Endodermal cell (in vitro differentiated cells): ENCODE measurements at places on chromosomes 16 and 17.
A peak's percentile ranks its signal among the peaks of the same experiment; 100 is the strongest.

DNA sequence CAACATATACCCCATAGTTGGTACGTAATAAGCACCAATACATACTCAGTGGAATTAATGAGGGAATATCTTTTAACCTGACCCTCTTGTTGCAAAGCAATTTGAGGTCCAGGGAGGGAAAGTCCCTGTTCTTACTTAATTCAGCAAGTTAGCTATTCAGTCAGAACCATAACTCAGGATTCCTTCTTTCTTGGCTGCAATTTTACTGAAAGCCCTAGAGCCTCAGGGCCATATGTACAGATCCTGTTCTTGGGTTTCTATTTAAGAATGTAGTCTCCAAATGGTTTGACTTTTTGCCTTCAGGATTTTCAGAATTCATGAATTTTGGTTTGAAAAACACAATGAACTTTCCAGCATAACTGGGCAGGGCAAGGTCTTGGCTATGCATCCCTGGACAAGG, 436.5 kb downstream of the HS3ST4 start:
- no peak for DNase-seq

DNA sequence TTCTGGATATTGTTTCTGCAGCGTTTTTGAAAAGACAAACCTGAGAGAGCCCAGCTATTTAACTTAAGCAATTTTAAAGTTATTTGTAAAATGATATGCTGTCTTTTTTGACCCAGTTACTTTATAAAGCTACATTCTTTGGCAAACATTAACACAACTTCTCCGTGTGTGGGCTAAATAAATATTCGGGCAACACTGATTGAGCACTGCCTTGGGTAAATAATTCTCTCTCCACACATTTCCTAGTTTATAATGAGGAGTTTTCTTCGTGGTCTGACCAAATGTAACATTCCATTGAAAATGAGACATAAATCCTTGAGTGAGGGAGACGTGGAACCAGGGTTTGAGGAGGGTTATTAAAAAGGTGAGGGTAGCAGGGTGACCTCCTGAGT, 142.8 kb downstream of the WWOX start:
- no peak for DNase-seq

GRCh38 chr17:36862116-36862920, 75.0 kb upstream of the LHX1 start:
- DNase-seq, result peak; percentile 90

DNA sequence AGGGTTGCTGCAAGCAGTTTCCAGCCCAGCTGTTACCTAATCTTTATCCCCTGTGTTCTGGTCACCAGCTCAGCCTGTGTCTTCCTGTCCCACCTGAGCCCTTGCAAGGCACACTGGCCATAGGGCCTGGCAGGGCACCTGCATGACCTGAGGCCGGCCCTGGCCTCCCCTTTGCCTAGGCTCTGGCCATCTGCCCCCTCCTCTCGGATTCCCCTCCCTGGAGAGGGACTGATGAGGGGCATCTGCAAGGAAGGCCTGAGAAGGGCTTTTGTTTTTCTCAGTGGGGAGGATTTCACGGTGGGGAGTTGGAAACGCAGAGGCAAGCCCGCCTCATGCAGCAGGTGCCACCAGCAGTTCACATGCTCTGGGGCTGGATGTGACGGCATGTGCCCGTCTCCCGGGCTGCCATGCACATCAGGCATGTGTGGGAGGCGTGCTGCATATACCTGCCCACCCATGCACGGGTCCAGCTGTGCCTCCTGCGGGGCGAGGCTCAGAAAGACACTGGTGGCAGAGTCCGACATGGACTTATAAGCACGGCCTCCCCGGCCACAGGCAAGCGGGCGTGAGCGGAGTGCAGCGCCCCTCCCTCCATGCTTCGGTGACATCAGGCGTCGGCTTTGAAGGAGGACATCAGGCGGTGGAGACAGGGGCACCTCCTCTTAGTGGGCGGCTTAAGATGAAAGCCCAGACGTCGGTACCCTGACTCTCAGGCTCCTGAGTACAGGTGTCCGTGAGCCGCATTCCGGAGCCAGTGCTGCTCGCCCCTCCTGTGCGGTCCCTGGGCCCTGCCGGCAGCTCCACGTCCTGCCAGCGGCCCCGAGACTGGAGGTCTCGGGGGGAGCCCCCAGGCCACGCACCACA, 16.5 kb downstream of the ASPSCR1 start:
- no peak for DNase-seq

GRCh38 chr16:28531777-28532744, 6.7 kb downstream of the NUPR1 start:
- DNase-seq, result peak; percentile 92

GRCh38 chr16:51151435-51151960, 428 bp upstream of the SALL1 start:
- DNase-seq, result peak; percentile 95

DNA sequence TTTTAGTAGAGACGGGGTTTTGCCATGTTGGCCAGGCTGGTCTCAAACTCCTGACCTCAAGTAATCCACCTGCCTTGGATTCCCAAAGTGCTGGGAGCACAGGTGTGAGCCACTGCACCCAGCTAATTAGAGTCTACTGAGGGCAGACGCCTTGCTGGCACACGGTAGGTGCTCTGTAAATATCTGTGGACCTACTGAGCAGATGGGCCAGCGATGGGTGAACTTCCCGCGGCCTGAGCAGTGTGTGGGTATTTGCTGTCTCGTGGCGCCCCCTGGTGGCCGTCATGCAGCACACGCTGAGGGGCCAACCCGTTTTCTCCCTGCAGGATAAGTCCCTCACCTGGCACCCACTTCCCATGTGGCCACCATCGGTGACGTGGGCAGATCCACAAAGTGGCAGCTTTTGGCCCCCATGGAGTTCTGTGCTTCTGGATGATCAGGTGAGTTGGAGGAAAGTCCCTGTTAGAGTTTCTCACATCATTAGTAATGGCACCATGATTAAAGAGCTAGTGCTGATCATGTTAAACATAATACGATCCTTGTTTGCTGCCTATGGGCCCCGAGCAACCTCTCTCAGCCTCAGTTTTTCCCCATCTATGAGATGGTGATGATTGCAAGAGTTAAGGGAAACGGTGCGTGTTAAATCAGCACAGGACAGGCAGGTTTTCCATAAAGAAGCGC, 40.7 kb downstream of the ZDHHC7 start:
- peak; percentile 94 for DNase-seq

GRCh38 chr16:5706211-5706610, 608.6 kb upstream of the EEF2KMT start:
- DNase-seq, result no peak

DNA sequence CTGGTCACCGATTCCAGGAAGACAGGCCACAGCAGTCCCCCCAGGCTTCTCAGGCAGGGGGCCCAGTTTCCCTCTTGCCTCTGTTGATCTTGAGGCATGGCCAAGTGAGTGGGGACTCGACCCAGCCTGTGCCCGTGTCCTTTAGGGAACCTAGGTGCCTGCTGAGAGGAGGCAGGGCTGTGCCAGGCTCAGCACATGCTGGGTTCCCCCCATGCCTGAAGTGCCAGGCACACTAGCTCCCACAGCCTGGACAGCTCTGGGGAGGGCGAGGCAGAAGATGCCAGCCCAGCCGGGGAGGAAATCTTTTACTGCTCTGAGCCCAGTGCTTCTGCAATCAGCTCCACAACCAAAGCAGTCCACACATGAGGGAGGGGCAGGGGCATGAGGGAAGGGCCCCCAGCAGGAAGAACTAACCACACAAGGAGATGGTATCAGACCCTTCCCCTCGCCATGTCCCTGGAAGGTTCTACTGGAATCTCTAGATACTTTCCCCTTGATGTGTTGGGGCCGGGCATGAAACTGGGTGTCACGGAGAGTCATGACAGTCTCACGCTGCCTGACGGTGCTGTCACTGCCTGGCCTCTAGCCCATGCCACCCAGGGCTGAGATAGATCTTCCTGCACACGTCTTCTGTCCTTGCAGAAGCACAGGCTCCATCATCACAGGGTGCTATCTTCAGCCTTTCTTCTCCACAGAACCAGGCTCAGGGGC, 25.5 kb downstream of the MYO18A start:
- DNase-seq, result no peak

DNA sequence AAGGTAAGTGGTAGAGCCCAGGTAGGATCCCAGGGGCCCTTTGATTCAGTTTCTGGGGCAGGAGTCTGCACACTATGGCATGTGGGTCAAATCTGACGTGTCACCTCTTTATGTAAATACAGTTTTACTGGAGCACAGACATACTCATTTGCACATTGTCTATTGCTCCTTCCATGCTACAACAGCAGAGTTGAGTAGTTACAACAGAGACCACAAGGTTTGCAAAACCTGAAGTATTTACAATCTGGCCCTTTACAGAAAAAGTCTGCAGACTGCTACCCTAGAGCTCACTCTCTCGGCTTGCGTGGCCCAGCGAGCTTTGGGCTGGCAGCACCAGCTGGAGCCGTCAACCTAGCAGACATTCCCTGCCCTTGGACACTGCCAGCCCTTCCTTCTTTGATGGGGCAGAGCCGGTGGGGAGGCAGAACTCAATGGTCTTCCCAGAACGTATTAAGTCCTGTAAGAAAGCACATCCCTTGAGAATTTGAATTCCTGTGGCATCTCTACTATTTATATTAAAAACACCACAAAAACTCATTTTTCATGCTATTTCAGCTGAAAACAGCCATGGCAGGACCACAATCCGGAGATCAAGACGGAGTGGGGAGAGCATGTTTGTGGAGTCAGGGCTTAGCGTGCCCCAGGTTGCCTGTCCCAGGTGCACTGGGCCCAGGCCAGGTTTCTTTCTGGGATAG, 133.1 kb upstream of the NUDT7 start:
- DNase-seq, result no peak

GRCh38 chr17:60641810-60642220, 35.8 kb upstream of the BCAS3 start:
- DNase-seq, result peak; percentile 85

DNA sequence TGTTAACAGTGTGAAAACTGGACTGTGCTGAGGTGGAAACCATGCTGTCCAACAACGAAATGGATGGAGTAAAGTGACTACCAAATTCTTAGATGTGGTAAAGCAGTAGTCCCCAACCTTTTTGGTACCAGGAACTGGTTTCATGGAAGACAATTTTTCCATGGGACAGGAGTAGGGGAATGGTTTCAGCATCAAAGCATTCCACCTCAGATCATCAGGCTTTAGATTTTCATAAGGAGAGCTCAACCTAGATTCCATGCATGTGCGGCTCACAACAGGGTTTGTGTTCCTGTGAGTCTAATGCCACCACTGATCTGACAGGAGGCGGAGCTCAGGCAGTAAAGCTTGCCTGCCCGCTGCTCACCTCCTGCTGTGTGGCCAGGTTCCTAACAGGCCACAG, 11.5 kb downstream of the SLX4 start:
- DNase-seq, result no peak

DNA sequence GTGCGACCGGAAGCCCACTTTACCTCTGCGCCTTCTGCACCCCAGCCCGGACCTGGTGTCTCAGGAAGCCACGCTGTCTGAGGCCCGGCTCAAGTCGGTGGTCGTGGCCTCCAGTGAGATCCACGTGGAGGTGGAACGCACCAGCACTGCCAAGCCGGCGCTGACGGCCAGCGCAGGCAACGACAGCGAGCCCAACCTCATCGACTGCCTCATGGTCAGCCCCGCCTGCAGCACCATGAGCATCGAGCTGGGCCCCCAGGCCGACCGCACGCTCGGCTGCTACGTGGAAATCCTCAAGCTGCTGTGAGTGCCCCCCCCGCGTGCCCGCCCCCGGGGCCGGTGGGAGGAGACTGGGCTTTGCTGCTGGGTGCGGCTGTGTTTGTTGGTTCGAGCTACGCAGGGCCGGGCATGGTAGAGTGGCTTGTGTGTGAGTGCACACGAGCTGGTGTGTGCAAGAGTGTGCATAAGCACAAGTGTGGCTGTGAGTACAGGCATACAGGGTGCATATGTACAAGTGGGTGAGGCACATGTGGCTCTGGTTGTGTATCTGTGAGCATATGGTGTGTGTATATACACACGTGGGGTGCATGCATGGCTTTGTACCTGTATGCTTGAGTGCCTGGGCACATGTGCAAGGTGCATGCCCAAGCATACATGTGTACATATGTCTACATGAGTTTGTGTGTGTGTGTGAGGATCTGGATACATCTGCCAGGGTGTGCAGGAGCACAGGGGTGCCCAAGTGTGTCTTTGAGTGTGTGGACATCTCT, 100.6 kb upstream of the PLCG2 start:
- no peak for DNase-seq

- DNase-seq, result no peak
Measured at GRCh38 chr17:3636908-3637373, 381 bp downstream of the CTNS start.

- peak; percentile 73 for DNase-seq
Measured at GRCh38 chr17:78972507-78973105, 7.1 kb downstream of the LGALS3BP start.

DNA sequence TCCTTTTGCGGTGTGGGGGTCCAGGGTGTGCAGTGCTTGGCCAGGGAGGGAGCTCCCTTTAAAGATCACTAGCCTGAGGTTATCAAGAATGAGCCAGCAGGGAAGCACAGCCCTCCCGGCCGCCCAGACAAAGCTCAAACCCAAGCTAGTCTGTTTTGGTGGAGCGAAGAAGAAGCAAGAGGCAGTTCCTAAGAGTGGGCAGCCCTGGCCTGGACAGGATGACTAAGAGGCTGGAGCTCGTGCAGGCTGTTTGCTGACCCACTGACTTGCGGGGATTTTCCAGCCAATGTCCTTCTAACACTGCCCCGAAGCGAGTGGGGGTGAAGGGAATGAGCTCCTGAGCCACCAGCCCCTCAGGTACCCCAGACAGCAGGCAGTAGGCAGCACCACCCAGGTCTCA, 134.4 kb downstream of the COPRS start:
- DNase-seq, result no peak

- DNase-seq, result peak; percentile 50
Measured at GRCh38 chr17:27975146-27976011, 67.1 kb upstream of the NLK start.

- DNase-seq, result no peak
Measured at GRCh38 chr16:52705122-52705521, 158.2 kb upstream of the TOX3 start.

DNA sequence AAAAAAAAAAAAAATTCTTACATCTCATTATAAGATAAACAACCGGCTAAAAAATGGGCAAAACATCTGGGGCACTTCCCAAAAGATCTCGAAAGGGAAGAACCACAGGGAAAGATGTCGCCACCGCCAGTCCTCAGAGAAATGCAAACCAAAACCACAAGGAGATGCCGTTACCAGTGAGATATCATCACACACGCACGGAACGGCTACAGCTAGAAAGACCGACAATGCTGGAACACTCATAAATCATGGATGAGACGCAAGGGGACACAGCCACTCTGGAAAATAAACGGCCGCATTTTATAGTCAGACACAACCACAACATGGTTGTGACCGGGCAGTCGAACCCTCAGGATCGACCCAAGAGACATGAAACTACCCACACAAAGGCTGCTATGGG, 24.5 kb downstream of the WDR45B start:
- no peak for DNase-seq

GRCh38 chr17:50199211-50199802, 2.1 kb downstream of the COL1A1 start:
- DNase-seq, result no peak
